ENCODE measurements at places on chromosomes 2 and 18. TPM values are rescaled to one million over a fixed set of nuclear protein-coding genes. Genes with fewer than 3 reads are reported as not detected.

GRCh38 chr18:1965541-1965940 lies 605.8 kb downstream of the METTL4 start:
- DNase-seq = no peak

DNA sequence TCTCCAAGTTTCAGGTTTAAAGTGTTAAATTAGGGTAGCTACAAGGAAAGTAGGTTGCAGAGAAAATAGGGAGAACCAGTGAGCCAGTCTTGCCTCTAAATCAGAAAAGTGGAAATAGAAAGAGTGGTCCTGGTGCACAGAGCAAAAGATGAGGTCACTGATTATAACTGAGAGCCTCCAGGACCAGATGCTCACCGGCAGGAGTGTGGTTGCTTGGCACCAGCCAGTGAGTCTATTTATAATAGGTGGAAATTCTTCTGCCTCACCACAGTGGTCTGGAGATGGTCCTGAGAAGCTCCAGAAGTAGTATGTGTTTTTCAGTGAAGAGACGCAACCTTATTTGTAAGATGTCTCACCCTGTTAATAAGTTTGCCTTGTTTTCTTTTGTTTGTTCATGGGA lies 373.9 kb upstream of the KCNJ3 start:
- DNase-seq = no peak

- no peak for DNase-seq
These were observed 128.2 kb upstream of the DNAJC10 start for GRCh38 chr2:182587831-182588230.

DNA sequence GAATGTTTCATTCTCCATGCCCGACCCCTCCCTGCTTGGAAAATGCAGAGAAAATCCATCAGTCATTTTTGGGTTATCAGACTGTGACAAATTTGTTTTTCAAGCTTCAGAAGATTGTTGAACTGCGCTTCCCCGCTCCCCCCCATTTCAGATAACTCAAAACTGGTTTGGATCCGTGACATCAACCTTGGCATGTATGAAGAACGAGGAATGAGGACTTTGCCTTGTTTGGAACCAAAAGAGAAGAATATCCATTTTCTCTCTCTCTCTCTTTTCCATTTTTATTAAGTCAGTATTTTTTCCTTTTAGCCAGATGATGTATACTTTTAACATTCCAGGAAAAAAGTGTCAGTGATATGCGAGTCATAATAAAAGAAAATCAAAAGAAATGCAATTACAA lies 171.6 kb downstream of the BCL2 start:
- DNase-seq = no peak

DNA sequence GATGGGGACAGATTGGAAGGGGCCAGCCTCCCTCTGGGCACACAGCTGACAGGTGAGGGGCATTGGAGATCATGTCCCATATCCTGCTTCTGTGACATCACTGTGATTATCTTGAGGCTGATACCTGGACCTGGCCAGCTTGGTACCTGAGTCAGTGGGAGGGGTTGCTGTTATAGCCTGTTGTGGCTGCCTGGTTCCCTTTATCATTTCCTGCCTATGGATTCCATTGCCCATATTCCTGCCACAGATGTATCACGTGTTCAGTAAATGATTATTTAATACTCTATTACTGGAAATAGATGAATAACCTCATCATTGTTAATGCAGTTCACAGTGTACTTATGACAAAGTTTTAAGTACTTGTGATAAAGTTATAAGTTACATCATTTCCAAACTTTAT lies 7.8 kb upstream of the SCYGR1 start:
- no peak for DNase-seq

DNA sequence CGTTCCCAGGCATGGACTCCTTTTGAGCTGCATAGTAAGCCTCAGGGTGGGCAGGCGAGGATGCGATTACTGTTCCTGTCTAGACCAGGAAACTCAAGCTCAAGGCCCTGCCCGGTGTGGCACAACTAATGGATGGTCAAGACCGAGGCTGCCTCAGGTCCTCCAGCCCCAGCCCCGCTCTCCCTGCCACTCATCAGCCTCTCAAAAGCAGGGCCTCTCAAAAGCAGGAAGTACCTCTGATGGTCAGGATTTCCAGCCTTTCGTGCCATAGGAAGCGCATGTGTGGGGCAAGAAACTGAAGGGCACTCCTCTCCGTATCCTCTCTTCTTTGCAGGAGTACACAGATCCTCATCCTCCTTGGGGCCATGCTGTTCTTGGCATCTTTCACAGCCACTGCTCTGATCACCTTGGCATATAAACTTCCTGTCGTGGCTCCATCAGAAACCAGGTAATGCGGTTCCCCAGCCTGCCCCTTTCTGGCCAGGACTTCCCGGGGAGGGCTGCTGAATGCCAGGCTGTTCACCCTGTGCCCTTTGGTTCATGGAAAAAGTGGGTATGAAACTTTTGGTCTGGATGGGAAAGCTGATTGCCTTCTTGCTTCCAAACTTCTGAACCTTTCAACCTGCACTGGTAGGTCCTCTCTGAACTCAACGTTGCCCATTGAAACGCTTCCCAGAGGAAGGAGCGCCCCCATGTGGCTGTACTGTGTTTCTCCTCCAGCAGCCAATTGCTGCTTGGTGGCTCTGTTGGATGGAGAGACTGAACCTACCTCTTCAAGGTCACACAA lies 82.8 kb upstream of the SEC11C start:
- peak; percentile 72 for DNase-seq

DNA sequence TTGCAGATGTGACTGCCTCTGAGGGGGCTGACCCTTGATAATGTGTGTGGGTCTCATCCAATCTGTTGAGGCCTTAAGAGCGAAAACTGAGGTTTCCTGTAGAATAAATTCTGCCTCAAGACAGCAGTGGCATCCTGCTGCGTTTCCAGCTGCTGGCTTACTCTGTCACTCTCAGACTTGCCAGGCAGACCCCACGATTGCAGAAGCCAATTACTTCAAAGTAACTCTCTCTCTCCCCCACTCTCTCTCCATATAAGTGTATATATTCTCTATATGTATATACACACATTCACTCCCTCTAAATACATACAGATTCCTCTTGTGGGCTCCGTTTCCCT lies 152.5 kb upstream of the ALKAL2 start:
- DNase-seq = no peak

DNA sequence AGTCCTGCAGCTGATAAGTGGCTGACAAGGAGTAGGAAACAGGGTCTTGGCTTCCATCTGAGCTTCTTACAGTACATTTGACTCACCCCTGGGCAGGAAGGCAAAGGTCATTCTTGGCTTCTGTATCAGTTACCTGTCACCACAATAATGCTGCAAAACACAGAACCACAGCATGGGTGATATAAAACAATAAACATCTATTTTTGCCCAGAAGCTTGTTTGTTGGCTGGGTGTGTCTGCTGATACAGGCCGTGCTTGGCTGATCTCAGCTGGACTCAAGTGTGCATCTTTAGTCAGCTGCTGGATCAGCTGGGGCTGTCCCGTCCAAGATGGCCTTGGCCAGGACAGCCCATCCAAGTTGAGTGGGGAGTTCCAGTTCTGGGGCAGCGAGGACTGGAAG lies 34.7 kb downstream of the ONECUT2 start:
- no peak for DNase-seq

INO80B gene
- total RNA-seq = 44.1 TPM

GRCh38 chr18:26438980-26439379 lies 109.4 kb downstream of the KCTD1 start:
- DNase-seq = no peak

DNA sequence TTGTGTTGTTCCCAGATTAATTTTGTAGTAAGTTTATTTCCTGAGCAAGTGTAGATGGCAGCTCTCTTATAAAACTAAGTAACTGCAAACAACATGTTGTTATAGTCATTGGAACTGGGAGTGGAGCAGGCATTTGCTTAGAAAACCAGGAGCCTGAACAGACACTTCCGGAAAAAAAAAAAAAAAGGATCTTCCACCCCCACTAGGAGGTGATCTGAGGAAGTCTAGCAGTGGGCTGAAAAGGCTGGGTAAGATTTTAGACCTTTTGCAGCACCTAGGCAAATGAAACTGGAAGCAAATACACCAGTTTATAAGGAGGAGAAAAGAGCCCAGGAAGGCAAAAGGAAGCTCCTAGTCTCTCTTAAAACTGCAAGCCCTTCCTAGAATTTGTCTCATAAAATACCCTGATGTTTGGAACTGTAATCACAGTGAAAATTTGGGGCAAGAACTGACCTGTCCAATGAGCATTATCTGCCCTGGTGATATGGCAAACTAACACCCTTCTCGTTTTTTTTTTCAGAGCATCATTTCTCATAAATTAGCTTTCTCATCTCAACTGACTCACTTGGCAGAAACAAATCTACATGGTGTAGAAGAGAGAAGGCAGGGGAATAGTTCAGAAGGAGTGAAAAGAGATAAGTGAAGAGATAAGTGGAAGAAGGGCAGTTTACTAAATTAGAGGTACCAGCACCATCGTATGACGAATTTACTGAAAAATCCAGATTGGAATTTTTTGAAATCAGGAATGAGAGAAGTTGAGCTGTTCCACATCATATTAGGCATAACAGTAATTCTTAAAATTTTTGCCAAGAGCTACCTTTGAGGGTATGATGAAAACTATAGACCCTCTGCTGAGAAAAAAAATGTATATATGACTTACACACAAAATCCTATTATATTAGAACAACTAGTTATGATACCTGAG lies 4.2 kb upstream of the CCNYL1 start:
- no peak for DNase-seq

TCF7L1 gene
- 0.07 TPM for total RNA-seq

DNA sequence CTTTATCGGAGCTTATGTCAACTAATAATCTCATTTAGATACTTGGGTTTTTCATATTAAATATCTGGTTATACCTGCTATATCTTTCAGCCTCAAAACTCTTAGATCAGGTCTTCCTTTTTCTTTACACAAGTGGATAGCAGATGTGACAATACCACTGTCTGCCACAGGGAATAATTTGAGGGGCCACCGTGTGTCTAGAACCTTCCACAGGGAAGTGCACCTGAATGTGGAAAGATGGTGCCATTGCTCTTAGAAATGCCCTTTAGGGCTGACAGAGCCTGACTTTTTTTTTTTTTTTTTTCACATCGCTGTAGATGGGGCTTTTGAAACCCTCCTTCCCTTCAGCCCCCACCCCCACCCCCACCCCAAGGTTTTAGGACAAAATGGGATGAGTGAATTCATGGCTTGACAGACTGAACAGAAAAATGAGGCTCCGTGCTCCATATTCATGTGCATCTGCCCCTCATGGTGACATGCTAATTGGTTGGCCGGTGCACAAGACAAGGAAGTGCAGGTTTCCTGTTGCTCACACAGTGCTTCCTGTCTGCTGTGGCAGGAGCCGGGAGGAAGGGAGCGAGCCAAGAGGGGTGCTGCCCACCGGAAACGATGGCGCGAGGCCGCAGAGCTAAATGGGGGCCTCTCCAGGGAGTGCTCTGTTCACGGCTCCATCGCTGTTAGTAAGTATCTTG lies 246.0 kb downstream of the LDLRAD4 start:
- DNase-seq = peak; percentile 75

DNA sequence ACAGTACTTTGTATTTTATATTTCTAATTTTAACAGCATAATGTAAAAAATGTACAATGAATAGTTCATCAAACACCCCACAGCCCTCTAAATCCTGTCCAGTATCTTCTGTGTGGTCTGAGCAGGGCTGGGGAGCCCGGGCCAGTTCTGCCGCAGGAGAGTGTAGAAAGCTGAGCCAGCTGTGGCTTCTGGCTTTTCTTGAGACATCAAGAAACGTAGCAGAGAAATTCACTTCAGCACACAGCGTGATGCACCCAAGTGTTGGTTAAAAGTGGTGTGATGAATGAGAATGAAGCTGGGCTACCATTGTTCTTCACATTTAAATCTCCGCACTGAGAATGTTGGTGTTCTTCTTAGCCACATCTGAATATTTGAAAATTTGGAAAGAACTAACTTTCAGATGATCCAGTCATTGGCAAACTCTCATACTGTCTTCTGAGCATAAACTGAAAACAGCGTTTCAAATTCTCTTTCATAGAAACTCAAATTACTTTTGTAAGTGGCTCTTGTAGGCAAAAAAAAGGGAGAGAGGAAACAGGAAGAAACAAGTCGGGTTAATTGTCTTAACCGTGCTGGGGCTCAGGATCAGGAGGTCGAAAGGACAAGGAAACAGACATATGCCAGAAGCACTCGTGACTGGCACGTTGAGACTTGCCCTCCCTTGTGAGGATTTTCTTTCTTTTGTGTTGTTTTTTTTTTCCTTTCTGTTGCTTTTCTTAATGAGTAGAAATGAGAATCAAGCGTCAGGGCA lies 23.4 kb upstream of the TMEM87B start:
- no peak for DNase-seq

PRPF40A gene
- 122 TPM for total RNA-seq

LIPG gene
- total RNA-seq = 0.12 TPM

TFPI gene
- total RNA-seq = 0.05 TPM

- no peak for DNase-seq
These were observed 84.7 kb downstream of the ALPK2 start for GRCh38 chr18:58544179-58544578.

KCNJ3 gene
- not detected for total RNA-seq

Measured in activated T-cell treated with anti-CD3 and anti-CD28 coated beads, Interleukin-2, amount 50 U/mL, for 72 hours (primary cell).